SIG-M5 (cell line): ENCODE measurements at places on chromosomes 16 and 17.

- DNase-seq = no peak
These were observed 145.9 kb downstream of the HS3ST3B1 start for GRCh38 chr17:14446825-14447224.

DNA sequence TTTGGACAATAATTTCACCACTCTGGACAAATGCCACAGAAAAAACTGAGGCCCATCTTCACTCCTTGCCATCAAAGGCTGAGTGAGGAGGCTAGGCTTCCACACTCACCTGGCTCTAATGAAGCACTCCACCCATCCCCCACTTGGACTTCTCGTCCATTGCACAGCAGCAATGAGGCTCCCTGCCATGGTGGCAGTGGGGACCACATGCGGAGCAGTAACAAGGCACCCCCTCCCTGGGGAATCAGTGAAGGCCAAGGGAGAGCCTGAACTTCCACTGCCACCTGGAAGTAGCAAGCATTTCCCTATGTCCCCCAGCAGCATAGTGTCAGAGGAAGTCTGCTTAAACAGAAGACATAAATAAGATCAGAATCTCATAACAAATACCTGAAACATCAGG lies 2.0 kb upstream of the GOSR1 start:
- DNase-seq = no peak

DNA sequence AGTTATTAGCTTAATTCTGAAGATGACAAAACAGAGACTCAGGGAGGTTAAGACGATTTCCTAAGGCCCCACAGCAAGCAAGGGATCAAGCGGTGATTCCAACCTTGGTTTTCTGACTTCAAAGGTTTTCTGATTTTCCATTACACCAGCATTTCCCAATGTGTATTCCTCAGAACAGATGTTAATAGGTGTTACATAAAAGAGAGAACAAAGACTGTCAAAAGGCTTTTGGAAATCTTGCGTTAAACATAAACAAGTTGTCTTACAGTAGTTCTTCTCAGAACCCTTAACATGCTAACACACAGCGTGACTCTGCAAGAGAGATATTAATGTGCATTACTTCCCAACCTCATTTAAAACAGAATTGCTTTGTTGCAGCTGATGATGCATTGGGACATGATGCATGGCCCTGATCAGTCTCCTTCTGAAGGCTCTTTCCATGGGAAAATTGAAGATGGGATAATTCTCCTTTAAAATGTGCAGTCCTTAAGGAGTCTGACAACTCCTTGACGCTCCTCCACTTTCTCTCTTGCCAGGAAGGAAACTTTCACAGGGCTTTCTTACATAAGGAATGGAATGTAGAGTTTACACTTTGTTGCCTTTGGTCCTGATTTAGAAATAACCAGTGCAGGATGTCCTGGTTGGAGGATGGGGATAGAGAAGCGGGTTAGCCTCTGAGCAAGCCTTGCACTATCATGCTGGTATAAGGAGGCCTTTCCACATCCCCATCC lies 21.5 kb upstream of the MMD start:
- no peak for DNase-seq

DNA sequence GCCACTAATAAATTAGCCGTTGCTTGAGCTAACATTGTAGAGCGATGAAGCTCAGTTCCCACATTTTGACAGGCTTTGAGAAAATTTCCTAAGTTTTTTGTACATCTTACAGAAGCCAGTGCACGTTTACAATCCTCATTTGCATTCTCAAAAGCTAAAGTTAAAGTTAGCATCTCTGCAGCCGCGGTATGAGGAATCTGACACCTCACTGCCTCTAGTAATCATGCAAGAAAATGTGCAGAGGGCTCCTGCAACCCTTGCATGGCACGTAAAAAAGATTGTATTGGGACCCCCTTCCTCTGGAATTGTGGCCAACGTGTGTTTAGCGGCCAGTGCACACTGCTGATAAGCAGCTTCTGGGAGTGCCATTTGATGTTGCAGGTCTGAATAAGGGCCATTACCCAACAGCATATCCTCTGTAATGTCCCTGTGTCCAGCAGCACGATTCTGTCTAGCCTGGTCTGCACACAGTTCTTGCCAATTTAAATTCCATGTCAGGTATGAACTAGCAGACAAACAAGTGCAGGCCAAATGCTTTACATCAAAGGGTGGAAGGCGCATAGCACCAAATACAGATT lies 12.4 kb upstream of the ZNF689 start:
- DNase-seq = no peak

DNA sequence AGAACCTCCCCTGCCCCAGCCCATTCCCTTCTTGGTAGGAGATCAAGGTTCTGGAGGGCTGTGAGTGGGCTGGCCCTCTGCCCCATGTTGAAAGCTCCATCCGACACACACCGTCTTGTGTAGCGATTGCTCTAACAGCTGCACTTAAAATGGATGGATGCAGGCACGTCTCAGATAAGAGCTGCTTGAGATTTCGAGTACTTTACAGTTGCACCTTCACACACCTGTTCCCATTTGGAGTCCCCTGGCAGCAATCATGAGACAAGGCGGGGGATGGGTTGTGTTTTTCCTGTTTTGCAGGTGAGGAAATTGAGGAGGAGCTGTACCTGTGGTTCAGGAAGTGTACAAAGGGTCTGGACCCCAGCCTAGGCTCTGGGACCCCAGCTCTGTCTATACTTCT lies 25.6 kb upstream of the TAC4 start:
- no peak for DNase-seq

- no peak for DNase-seq
These were observed 4.7 kb downstream of the CDC42EP4 start for GRCh38 chr17:73307130-73307529.

GRCh38 chr17:28759256-28759865 lies 15.6 kb downstream of the TRAF4 start:
- DNase-seq = no peak

GRCh38 chr16:56269811-56270684 lies 78.8 kb downstream of the GNAO1 start:
- no peak for DNase-seq

DNA sequence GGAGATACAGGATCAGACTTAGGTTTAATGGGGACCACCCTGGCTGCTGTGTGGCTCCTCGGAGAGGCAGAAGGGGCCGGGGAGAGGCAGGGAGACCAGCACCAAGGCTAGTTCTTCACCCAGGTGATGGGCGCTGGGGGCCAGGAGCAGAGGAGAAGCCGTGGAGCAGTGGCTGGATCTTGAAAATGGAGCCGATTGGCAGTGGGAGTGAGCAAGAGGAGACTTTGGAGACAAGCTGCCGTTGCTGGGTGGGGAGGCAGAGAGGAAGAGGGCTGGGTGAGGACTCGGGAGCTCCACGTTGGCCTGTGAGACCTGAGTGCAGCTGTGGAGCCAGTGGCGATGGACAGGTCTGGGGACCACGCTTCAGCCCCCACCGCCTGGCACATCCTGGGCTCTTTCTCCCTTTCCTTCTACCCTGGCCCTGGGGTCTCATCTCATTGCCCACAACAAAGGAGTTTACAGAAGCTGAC lies 9.0 kb downstream of the RAB11FIP4 start:
- no peak for DNase-seq

GRCh38 chr17:16917671-16918394 lies 54.1 kb downstream of the TNFRSF13B start:
- no peak for DNase-seq

DNA sequence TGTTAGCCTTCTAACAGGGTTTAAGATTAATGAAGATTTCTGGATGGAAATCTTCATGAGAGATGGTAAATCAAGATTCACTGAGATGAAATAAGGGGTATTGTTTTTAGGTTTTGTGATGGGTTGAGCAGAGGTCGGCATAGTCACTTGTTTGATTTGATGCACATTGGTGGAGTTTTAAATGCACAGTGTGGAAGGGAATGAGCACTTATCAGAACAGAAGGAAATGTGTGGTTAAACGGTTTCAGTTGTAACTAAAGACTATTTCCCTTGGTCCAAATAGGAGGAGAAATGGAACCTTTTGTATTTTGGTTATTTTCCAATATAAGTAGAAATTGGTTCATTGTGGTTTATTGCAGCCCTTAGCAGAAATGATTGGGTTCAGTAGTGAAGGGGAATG lies 34.1 kb downstream of the CBFB start:
- DNase-seq = no peak

DNA sequence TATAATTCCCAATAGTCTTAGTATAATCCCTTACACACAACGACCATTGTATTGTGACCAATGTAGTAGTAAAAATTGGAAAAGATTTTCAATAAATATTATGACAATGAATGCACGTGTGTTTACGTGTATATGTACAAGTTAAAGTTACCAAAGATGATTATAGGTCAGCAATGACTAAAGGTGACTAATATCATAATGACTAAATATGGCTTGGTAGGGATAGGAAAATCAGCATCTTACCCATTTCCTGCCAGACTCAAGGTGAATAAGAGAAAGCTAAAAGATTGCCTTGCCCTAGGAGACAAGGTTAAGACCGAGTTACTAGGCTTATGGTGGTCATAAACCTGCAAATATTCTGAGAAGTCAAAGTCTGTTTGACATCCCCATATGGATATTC lies 34.4 kb downstream of the CPD start:
- no peak for DNase-seq

DNA sequence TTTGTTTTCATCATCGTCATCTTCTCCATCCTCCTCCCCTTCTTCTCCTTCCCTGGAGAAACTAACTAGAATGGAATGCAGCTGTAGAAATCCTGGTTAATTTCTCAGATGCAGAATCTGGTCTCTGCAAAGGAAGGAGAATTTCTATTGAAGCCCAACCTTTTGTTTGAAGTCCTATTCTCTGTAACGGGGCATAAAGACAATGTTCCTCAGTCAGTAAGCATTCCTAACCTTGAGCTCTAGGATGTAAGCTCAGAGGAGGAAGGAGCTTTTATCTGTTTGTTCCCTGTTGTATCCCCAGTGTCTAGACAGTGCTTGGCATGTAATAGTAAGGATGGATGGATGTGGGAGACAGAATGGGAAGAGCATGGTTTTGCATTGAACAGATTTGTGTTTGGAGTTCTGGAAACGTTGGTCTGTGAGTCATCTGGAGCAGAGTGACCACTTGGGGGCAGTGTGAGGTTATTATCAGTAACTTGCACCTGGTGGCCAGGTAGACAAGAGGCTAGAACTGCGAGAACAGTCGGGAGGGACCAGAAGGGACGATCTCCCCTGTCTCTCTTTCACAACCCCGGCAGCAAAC lies 363.7 kb downstream of the SNX29 start:
- DNase-seq = no peak

DNA sequence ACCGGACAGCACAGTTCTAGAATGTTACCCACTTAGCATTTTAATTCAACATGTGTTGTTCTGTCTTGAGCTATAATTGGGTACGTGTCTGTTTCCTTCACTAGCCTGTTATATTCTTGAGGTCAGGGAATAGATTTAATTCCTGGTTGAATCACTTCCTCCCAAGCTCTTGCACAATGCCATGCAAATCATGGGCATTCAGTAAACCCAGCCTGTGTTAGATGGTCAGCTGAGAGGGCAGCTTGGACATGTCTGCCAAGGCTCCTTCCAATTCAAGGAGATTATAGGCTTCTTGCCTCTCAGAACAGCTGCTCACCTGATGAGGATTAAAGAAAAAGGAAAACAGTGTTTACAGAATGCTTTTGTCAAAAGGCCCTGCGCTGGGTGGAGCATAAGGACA lies 12.6 kb downstream of the C1QTNF1 start:
- DNase-seq = no peak

- DNase-seq = no peak
These were observed 103.4 kb upstream of the PLCG2 start for GRCh38 chr16:81675662-81676061.

DNA sequence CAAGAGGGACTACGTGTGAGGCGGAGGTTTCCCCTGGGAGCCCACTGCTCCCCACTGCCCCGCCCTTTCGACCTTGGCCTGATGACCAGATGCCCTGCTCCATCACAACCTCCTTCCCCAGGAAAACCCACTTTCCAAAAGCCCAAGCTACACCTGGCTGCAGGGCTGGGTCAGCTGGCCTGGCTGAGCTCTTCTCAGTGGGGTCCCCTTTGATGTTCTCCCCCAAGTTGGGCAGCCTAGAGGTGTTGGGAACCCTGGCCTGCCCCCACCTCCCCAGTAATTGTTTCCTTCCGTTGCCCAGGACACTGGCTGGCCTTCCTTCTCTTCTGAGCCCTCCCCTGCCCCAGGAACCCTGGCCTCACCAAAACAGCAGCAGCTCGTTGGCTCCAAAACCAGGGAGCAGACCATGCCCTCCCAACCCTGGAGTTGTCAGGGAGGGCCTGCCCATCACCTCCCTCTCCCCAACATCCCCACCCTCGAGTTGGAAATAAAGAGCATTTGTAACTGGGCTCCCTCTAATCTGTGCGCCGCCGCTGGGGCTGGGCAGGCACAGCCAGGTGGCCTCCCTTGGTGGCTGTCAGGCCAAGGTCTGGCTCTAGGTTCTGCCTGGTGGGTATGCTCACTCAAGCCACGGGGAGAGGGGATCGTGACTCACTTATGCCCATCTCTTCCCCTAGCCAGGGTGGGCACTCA lies 1.4 kb downstream of the CLDN9 start:
- DNase-seq = no peak

- DNase-seq = no peak
These were observed 467.0 kb upstream of the C16orf82 start for GRCh38 chr16:26599785-26600104.

- no peak for DNase-seq
These were observed 41.1 kb upstream of the SLC5A10 start for GRCh38 chr17:18910881-18911280.

- no peak for DNase-seq
These were observed 572.1 kb upstream of the SALL1 start for GRCh38 chr16:51723036-51723724.

DNA sequence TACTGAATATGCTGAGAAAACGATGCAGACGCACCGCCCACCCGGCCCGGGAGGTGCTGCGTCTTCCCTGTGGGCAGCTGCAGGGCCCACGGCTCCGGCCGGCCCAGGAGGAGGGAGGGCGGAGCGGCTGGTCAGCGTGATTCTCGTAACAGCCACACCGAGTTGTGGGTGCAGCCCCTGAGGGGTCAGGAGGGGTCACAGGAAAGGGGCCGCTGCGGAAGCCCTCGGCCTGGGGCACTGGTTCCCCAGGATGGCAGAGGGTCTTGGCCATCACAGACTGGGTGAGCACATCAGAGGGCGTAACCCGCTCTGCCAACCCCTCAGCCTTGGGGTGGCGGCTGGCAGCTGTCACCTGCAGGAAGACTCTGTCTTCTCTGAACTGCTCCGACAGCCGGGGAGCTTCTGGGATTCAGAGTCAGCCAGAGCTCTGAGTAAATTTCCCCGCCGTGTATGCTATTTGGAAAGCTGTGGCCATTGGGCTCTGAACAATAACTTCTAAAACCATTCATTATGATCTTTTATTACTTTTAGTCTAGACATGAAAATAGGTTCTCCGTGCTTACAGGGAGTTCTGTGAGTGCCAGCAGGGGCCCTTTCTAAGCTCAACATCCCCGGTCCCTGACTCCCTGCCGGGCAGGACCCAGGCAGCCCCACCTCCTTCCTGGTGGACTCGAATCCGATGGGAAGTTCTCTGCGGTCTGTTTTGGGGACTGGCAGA lies 87.4 kb upstream of the CHMP6 start:
- no peak for DNase-seq

GRCh38 chr17:75795820-75796607 lies 11.4 kb downstream of the UNK start:
- DNase-seq = no peak

GRCh38 chr16:2720064-2720457 lies at the start of gene PRSS27:
Gene PRSS27 (minus strand): TSS chr16:2720224. CDS start chr16:2720160, 64 bp downstream.
- DNase-seq = no peak
